Activated naive CD4-positive, alpha-beta T cell (primary cell): ENCODE measurements at places on chromosomes 12 and 14.

- no peak for DNase-seq
Observed at GRCh38 chr12:102441077-102441596, 39.2 kb downstream of the IGF1 start.

DNA sequence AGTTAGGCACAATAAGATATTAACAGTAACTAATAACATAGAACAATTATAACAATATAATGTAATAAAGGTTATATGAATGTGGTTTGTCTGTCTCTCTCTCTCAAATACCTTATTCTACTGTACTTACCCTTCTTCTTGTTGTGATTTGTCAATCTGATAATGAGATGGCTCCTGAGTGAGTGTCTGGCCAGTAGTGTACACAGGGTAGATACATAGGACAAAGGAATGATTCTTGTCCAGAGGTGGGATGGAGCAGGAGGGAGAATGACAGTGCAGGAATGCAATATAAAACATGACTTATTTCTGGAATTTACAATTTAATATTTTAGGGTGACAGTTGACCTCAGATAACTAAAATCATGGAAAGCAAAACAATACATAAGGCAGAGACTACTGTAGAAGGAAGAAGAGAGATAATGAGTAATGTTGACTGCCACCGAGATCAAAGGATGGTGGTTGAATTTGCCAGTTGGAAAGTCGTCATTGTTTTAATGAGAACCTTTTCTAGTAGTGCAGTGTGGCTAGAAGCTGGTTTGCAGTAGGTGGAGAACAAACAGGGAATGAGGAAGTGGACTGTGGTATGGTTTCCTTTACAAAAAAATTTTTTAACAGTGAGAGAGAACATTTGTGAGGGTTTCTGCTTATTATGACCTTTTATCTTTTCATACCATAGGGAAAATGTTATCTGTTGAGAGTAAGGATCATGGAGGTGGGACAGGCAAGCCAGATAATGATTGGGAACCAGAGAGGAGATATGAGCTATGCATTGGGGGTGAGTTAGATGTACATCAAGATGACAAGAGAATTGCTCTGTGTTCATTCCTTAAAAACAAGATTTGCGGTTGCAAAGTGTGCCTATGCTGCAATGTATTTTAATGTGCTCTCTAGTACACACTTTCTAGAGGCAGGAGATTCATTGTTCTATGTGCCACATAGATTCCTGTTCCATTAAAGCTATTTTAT lies 458.3 kb downstream of the BTG1 start:
- DNase-seq = no peak

- DNase-seq = no peak
Observed at GRCh38 chr14:59305836-59306555, 117.5 kb downstream of the DAAM1 start.

- no peak for DNase-seq
Observed at GRCh38 chr12:48004053-48004941, at the start of gene COL2A1. Gene COL2A1 (minus strand): TSS chr12:48004476. CDS start chr12:48004321, 155 bp downstream.

- no peak for DNase-seq
Observed at GRCh38 chr14:52911904-52912303, 38.9 kb downstream of the FERMT2 start.
